NCI-H1436 treated with DMSO at 0.1 percent for 48 hours (cell line): ENCODE measurements at places on chromosomes 13 and 19.

DNA sequence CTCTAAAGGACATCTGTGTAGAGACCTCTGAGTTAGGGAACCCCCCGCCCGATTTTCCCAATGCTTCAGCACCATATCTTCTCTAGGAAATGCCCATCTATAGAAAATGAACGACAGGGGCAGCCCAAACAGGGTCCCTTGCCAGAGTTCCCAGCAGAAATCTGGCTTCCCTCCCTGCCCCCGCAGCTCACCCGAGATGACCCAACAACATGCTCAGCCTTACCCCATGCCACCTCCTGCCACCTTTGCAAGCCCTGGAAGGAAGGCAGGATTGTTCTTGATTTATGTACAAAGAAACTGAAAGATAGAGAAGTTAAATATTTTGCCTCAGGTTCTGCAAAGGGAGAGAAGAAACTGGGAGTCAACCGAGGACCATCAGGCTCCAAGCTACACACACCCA is 105.6 kb upstream of the UQCRFS1 start:
- DNase-seq: no peak

DNA sequence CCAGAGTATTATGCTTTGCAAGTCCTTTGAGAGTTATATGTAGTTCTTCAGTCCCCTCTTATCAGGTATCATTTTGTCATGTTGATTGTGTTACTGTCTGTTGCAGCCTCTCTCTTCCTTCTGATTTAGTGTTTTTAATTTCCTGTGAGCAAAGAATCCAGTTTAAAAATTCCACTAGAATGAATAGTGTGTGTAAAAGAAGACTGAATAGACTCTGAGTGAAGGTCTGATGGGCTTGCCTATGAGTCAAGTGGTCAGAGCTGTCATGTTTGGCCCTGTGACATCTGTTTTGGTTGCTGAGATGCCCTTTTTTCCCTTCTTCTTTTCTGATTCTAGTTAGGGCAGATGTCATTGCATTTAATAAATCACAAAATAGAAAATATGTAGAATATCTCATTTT is 23.3 kb upstream of the KCTD4 start:
- DNase-seq: no peak

GRCh38 chr19:28632371-28633080 is 580.4 kb downstream of the UQCRFS1 start:
- no peak for DNase-seq

GRCh38 chr13:23462815-23463559 is 29.5 kb upstream of the SACS start:
- no peak for DNase-seq

DNA sequence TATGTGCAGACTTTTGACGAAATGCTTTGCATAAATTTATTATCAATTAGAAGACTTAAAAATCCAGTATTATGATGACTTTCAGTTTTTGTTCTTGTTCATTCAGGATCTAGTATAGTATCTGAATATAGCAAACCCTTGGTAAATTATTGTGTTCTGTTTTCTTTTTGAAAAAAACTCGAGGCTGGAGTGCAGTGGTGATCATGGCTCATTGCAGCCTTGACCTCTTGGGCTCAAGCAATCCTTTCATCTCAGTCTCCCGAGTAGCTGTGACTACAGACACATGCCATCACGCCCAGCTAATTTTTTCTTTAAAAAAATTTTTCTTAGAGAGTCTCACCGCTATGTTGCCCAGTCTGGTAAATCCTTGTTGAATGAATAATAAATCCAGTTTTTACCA is 4.6 kb downstream of the FARP1 start:
- no peak for DNase-seq

GRCh38 chr13:113857531-113858195 is 6.2 kb downstream of the GAS6 start:
- DNase-seq: no peak

GRCh38 chr19:16001481-16002312 is 52.9 kb downstream of the OR10H4 start:
- DNase-seq: no peak

DNA sequence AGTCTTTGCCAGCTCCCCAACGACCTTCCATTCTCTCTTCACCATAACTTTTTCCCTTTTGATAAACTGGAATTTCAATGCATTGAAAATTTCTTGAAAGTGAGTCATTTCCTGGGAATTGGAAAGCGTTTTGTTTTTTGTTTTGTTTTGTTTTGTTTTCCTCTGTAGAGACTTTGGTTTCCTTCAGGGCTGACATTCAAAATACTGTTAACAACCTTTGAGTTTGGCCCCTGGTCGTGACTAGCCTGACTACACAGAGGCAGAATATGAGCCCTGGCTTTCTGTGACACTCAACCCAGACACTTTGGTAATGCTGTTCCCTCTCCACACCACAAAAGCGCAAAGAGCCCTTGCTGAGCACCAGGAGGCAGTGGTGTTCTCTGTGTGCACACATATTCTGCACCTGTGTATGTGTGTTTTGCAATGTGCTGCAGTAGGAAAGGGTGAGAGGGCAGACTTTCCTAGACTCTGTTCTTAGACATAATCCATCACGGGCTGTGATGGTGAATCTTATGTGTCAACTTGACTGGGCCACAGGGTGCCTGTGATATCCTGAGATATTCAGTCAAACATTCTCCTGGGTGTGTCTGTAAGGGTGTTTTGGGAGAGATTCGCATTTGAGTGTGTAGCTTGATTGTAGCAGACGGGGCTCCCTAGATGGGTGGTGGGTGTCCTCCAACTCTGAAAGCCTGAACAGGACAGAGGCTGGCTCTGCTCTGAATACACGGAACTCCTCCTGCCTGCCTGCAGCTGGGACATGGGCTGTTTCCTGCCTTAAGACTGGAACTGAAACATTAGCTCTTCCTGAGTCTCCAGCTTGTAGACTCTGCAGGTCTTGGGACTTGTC is 29.5 kb upstream of the ANKRD10 start:
- no peak for DNase-seq

DNA sequence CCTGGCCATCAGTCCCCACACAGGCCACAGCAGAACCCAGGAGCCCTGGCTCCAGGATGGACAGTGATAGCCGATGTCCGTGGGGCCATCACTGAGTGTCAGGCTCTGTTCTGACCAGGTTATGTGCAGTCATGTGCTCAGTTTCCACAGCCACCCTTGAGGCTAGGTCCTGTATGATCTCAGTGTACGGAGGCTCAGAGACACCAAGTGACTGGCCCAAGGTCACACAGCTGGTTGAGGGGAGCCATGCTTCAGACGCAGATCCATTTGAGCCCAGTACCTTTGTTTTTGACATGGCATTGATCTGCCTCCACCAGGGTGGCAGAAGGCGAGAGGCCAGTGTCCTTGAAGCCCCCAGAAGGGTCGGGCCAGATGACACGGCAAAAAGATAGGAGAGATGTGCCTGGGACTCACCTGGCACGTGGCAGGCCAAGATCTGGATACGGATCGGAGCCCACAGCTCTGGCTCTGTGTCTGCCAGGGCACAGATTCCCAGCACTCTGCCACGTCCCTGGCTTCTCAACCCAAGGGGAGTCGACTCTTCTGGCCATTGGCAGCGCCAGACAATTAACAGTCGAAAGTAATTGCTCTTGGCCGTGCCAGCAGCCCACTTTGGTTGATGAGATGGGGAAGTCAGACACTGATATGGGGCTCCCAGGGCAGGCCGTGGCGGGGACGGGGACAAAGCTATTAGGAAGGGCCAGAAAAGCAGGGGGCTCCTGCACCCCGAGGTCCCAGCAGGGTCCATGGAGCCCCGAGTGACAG is 15.6 kb downstream of the EVI5L start:
- DNase-seq: no peak

- DNase-seq: no peak
These were observed 39.3 kb downstream of the CEACAM1 start for GRCh38 chr19:42488783-42489521.

DNA sequence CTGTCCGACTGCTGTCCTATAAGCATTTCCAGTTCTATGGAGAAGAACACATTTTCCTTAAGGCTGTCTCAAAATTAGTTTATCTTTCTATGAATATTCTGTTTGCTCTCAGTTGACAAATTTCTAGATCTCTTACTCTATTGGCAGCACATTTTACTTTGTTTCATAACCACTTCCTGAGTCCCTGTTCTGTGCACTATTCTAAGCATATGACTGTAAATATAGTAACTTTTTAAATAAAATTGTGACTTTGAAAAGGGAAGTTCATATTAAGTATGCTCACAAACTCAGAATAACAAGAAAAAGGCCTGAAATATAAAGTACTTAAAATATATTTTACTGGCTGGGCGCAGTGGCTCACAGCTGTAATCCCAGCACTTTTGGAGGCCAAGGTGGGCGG is 56.5 kb upstream of the HTR2A start:
- DNase-seq: no peak

DNA sequence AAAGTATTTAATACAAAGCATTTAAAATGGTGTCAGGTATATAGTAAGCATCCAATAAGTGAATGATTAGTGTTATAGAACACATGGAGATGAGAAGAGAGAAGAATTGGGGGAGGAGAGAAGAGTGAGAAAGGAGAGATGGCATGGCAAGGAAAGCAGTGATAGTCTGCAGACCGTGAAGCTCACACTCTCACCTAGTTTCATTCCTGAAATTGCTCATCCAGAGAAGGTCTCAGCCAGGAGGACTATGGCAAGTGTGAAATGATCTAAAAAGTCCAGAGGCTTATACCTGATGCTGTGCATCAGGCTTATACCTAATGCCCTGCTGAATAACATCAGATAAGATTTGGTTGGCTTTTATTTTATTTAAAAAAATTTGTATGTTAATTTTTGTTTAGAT is 351.6 kb upstream of the KLF12 start:
- no peak for DNase-seq

DNA sequence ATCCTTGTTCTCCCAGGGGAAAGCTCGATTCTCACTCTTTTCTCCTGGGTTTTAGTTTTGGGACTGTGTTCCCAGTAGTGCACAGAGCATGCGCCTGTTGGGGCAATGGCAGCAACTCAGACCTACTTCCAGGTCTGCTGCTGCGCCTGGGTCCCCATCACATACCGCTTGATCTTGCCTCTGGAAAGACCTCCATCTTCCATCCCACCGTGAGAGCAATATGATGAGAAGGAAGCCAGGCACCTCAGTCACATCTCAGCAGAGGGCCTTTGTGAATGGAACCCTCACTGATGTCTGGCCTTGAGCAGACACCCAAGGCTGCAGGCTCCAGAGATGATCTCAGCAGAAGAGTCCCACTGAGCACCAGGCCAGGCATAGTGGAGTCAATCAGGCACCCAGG is 176.8 kb upstream of the ZNF507 start:
- DNase-seq: no peak

DNA sequence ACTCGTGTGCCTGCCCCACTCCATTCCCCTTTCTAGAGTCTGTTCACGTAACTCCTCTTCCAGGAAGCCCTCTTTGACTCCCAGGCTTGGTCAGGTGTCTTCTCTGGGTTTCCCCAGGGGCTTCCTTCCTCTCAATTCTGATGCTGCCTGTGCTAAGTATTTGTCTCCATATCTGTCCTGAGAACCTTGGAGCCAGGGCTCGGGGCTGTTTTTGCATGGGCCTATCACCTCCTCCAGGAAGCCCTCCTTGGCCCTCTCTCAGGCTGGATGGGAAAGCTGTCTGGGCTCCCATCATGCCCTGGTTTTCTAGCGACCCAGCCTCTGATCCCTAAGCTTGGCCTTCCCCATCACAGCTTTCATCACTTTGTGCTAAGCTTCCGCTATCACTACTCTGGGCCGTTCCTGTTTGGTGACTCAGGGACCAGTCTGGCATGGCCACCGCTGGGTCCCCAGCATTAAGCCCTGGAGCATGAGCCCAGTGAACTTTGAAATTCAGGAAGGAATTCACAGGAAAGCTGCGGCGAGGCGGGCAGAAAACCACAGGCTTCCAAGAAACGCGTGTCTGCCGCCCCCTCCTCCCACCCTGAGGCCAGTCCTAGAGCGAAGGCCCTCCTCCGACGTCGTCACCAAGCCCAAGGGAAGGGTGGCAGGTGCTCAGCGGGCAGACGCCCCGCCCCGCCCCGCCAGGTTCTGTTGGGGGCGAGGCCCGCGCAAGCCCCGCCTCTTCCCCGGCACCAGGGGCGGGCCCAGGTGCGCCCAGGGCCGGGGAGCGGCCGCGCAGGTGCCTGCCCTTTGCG is 486 bp upstream of the SPINT2 start:
- peak; percentile 76 for DNase-seq

- no peak for DNase-seq
These were observed 2.6 kb downstream of the LYPD5 start for GRCh38 chr19:43799502-43800142.

DNA sequence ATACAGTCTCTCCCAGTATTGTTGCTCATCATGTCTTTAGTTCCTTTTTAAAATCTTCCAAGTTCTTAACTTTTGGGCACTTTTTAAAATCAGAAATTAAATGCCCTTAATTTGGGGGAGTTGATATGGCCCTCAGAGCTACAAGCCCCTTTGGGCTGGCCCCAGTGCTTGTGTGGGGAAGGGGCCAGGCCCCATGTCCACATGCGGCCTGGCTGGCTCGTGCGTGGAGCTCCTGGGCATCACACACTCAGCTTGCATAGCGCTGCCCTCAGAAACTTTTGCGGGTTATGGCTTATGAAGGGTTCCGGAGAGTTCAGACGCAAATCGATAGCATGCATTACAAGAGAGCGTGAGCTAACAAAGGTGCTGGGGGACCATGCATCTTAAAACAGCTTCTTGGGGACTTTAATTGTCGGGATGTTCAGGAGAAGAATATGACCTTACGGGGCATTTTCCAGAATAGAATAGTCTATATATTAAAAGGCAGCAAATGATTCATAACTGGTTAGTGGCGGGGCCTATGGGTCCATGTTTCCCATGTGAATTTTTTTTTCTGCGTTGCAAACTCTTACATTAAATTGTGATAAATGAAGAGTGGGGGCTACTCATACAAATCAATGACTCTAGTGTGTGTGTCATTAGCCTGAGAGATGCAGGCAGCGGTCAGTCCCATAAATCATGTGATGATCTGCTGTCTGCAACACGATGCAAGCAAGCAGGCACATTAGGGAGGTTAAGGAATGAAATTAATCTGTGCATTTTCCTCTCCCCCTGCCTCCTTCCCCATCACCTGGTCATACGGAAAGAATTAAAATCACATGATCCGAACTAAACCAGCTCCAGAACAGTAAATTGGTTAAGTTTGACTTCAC is 185.8 kb upstream of the TSHZ3 start:
- DNase-seq: no peak

GRCh38 chr13:99029576-99029975 is 51.7 kb upstream of the DOCK9 start:
- no peak for DNase-seq

- no peak for DNase-seq
These were observed 242.0 kb upstream of the TSHZ3 start for GRCh38 chr19:31591258-31591657.

GRCh38 chr19:23787106-23787505 is 28.4 kb upstream of the ZNF681 start:
- DNase-seq: no peak

DNA sequence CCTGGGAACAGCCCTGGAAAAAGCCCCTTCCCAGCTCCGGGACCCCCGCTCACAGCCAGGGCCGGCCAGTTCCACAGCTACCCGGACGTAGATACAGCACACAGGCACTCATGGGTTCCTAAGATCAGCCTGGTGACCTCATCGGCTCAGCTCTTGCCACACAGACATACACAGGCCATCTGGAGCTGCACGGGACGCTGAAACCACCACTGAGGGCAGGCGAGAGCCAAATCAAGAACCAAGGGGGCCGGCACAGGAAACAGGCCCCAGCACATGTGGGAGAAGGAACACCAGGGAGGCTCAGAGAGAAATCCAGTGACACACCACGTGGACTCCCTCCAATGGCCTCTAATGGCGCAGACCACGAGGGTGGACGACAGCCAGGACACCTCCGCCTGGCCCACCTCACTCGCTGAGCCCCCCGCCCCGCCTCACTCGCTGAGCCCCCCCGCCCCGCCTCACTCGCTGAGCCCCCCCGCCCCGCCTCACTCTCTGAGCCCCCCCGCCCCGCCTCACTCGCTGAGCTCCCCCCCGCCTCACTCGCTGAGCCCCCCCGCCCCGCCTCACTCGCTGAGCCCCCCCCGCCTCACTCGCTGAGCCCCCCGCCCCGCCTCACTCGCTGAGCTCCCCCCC is 69.7 kb upstream of the C13orf46 start:
- DNase-seq: no peak
